Osteoblast (primary cell): ENCODE measurements at places on chromosomes 4 and X. TPM values are rescaled to one million over a fixed set of nuclear protein-coding genes. Genes with fewer than 3 reads are reported as not detected.

UGT2B15 gene
- total RNA-seq: not detected in 2 replicates

GRCh38 chr4:48329976-48330375 lies 11.4 kb upstream of the SLAIN2 start:
- peaks cover 29% of the 10 kb centered on the region for H3K4me1 ChIP-seq
- no peaks in the 10 kb centered on the region for H3K36me3 ChIP-seq
- peak overlapping the region; percentile 96 for H3K27ac ChIP-seq
- DNase-seq: peak; percentile 67
- no peak overlapping the region for H3K4me3 ChIP-seq

SLC6A14 gene
- total RNA-seq: not detected in 2 replicates

- no peaks in the 10 kb centered on the region for H3K36me3 ChIP-seq
- no peak overlapping the region for H3K27ac ChIP-seq
- no peaks in the 10 kb centered on the region for H3K27me3 ChIP-seq
- no peaks in the 10 kb centered on the region for H3K4me1 ChIP-seq
- no peak overlapping the region for H3K4me3 ChIP-seq
Observed at GRCh38 chr4:100022792-100023222, 72.7 kb upstream of the H2AZ1 start.

UGT2B10 gene
- total RNA-seq: not detected in 2 replicates

- no peaks in the 10 kb centered on the region for H3K36me3 ChIP-seq
- H3K4me1 ChIP-seq: peaks cover 6% of the 10 kb centered on the region
Observed at GRCh38 chr4:54784161-54784671, 126.5 kb downstream of the KIT start.

DSPP gene
- not detected in 2 replicates for total RNA-seq

DNA sequence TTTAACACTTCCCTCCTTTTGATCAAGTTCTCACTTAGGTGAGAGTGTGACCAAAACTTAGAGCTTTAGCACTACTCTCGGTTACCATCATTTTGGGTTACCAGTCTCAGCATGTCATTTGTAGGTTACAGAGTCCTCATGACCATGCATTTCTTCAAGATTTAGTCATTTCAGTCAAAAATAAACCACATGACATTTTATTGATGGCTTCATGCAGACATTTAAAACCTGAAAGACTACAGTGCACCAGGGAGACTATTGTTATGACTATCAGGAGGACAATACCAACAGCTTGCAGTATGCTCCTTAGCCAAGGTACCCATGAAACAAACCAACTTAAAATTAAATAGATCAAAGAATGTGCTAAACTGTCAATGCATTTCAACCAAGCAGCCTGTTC lies 498.1 kb upstream of the FSTL5 start:
- H3K36me3 ChIP-seq: no peaks in the 10 kb centered on the region
- no peak for DNase-seq
- H3K4me1 ChIP-seq: no peaks in the 10 kb centered on the region
- no peak overlapping the region for H3K4me3 ChIP-seq
- H3K27me3 ChIP-seq: no peaks in the 10 kb centered on the region

- DNase-seq: no peak
- no peaks in the 10 kb centered on the region for H3K4me1 ChIP-seq
- H3K4me3 ChIP-seq: no peak overlapping the region
- no peak overlapping the region for H3K27ac ChIP-seq
Observed at GRCh38 chrX:15143050-15143824, 126.6 kb downstream of the ASB9 start.

ADH6 gene
- not detected in 2 replicates for total RNA-seq

GRCh38 chrX:66633541-66633940 lies 5.3 kb downstream of the EDA2R start:
- peaks cover 26% of the 10 kb centered on the region for H3K4me1 ChIP-seq

CT83 gene
- total RNA-seq: not detected in 2 replicates

DNA sequence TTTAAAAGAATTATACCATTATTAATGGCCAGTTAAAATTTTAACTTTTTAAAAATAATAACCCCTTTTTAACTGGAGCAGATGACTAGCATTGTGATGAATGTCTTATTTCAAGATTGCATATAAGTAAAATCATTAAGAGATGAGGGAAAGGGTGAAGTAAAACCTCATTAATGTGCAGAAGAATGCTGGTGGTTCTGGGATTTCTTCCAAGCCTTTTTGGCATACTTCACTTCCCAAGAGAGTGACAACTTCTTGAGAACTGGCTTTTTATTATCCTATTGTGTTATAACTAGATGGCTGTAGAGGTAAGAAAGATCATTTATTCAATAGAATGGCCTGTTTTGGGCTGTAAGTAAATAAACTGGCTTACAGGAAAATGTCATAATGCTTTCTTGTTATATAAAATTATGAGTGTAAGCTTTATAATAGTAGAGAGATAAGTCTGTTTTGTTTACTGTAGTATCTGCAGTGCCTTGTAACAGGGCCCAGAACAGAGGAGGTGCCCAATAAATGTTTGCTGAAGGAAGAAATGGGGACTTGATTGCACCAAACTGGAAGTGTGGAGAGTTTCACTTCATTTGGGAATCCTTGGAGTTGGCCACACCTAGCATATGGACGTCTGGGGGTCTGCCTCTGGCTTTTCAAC lies 242.9 kb upstream of the PITX2 start:
- H3K4me1 ChIP-seq: peaks cover 44% of the 10 kb centered on the region
- H3K4me3 ChIP-seq: no peak overlapping the region
- H3K36me3 ChIP-seq: no peaks in the 10 kb centered on the region
- no peak overlapping the region for H3K27ac ChIP-seq
- DNase-seq: no peak

NAP1L3 gene
- 12.4 and 14.1 TPM in 2 replicates for total RNA-seq

DNA sequence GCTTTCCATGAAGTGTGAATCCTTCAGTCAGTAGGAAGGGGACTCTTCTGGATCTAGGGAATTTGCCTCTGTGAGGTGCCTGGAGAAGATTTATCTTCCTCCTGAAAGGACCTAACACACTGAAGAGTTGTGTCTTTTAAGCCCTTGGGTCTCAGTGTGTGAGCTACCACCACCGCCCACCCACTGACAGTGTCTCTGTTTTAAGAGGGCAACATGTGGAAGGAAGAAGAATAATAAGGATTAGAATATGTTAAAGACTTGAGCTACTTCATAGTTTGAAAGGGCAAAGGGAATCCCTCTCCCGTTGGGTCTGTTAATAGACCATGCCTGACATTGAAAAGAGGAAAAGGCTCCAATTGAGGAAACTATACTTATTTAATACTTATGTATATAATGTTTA lies 64.3 kb upstream of the TLR2 start:
- DNase-seq: peak; percentile 72
- H3K36me3 ChIP-seq: peaks cover 14% of the 10 kb centered on the region
- no peaks in the 10 kb centered on the region for H3K4me1 ChIP-seq
- no peak overlapping the region for H3K4me3 ChIP-seq
- H3K27ac ChIP-seq: no peak overlapping the region
- no peaks in the 10 kb centered on the region for H3K27me3 ChIP-seq

- no peaks in the 10 kb centered on the region for H3K36me3 ChIP-seq
- peaks cover 15% of the 10 kb centered on the region for H3K4me1 ChIP-seq
- peak; percentile 25 for DNase-seq
- H3K27me3 ChIP-seq: no peaks in the 10 kb centered on the region
- H3K4me3 ChIP-seq: no peak overlapping the region
Observed at GRCh38 chrX:101682723-101683122, 23.1 kb upstream of the ARMCX2 start.

- no peaks in the 10 kb centered on the region for H3K27me3 ChIP-seq
- H3K27ac ChIP-seq: no peak overlapping the region
- H3K4me1 ChIP-seq: no peaks in the 10 kb centered on the region
- H3K4me3 ChIP-seq: no peak overlapping the region
- no peaks in the 10 kb centered on the region for H3K36me3 ChIP-seq
Observed at GRCh38 chr4:174717828-174718227, 111.2 kb downstream of the GLRA3 start.

DNA sequence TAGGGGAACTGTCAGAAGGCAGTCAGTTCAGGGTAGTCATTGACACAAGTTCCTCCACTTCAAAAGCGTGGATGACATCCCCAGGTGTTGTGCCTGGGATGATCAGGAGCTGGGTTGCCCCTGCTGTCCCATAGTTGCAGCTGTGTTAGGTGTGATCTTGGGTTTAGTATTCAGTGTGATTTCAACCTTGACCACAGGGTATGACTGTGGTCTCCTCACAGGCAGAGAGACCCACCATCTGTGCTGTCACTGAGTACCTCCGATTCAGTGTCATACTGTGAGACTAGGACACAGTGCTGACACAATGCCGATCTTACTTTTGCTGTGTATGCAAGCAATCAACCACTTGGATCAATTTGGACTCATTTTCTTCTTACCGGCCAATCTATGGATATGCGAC lies 25.2 kb downstream of the FOXR2 start:
- H3K27me3 ChIP-seq: no peaks in the 10 kb centered on the region
- no peaks in the 10 kb centered on the region for H3K4me1 ChIP-seq
- no peak overlapping the region for H3K27ac ChIP-seq
- no peaks in the 10 kb centered on the region for H3K36me3 ChIP-seq
- H3K4me3 ChIP-seq: no peak overlapping the region

DNA sequence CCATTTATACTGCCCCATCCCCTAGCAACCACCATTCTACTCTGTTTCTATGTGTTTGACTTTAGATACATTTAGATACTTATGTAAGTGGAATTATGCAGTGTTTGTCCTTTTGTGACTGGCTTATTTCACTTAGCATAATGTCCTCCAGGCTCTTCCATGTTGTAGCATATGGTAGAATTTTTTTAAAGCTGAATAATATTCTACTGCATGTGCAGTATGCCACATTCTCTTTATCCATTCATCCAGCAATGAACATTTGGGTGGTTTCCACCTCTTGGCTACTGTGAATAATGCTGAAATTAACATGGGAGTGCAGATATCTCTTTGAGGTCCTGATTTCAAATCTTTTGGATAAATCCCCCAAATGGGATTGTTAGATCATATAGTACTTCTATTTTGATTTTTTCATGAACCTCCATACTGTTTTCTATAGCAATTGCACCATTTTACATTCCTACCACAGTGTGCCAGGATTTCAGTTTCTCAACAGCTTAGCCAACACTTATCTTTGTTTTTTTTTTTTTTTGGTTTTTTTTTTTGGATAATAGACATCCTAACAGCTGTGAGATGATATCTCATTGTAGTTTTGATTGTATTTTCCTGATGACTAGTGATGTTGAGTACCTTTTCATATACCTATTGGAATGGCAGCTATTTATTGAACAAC lies 105.9 kb upstream of the LNX1 start:
- no peaks in the 10 kb centered on the region for H3K36me3 ChIP-seq
- H3K4me3 ChIP-seq: no peak overlapping the region
- H3K27ac ChIP-seq: no peak overlapping the region
- no peaks in the 10 kb centered on the region for H3K27me3 ChIP-seq

DNA sequence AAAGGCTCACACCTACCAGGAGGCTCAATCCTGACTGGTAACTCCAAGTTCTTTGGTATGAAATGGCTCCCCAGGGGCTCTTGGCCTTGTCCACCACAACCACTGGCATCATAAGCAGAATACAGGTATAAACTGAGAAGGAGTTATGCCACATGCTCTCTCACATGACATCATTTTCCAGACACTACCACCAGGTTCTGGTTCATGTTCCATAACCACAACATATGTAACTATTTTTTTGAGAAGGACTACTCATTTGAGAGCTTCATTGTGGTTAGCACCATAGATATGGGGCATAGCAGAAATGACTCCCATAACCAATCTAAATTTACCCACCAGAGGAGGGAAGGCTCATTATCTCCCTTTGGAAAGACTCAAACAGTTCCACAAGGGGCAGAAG lies 19.6 kb downstream of the PRDM5 start:
- no peak overlapping the region for H3K27ac ChIP-seq
- no peak overlapping the region for H3K4me3 ChIP-seq
- DNase-seq: no peak
- peaks cover 7% of the 10 kb centered on the region for H3K36me3 ChIP-seq
- no peaks in the 10 kb centered on the region for H3K4me1 ChIP-seq
- H3K27me3 ChIP-seq: no peaks in the 10 kb centered on the region

REPS2 gene
- 0.59 and 0.72 TPM in 2 replicates for total RNA-seq

DNA sequence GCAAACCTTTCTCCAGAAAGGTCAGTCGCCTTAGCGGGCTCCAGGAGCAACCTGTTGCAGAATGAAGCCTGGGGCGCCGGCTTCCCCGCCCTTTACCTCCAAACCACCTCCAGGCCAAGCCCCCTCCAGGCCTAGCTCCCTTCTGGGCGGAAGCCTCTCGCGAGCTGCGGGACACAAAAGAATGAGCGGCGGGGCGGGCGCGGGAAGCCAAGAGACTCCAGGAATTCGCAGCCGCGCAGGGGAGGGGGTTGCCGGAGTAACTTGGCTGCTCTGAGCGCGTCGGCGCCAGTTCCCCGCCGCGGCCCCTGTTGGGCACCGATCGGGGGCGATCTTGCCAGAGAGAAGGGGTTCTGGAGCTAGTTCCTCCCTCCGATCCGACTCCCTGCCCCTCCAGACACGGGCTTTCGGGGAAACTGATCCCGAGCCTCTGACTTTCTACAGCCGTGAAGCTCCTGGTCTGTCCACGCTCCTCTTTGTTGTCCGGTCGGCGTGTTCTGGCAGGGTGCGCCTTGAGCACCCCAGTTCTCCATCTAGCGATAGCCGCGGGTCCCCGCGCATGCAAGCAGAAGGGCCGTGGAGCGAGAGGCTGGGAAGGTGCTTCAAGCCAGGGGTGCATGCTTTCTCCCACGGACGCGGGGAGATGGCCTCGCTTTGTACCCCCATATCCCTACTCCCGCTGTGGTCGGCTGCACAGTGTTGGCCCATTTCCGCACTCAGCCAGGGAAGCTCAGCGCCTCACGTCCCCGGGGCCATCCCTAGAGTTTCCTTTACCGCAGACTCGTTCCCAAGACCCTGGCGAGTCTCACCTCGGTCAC lies 1.2 kb downstream of the PROM1 start:
- H3K4me3 ChIP-seq: no peak overlapping the region
- no peaks in the 10 kb centered on the region for H3K4me1 ChIP-seq
- peak; percentile 53 for DNase-seq
- no peaks in the 10 kb centered on the region for H3K36me3 ChIP-seq
- H3K27me3 ChIP-seq: peaks cover 71% of the 10 kb centered on the region
- H3K27ac ChIP-seq: no peak overlapping the region

FAM241A gene
- total RNA-seq: 2.1 and 2.2 TPM in 2 replicates

- H3K4me1 ChIP-seq: no peaks in the 10 kb centered on the region
- no peaks in the 10 kb centered on the region for H3K27me3 ChIP-seq
- no peak overlapping the region for H3K27ac ChIP-seq
- no peak for DNase-seq
Observed at GRCh38 chr4:169593050-169593560, 19.3 kb downstream of the NEK1 start.

PITX2 gene
- 0.36 and 0.59 TPM in 2 replicates for total RNA-seq

GRCh38 chrX:108091878-108092291 lies 307 bp downstream of the ATG4A start:
- H3K27me3 ChIP-seq: peaks cover 2% of the 10 kb centered on the region
- H3K4me3 ChIP-seq: peak overlapping the region; percentile 72
- no peak for DNase-seq
- H3K36me3 ChIP-seq: peaks cover 2% of the 10 kb centered on the region
- H3K4me1 ChIP-seq: no peaks in the 10 kb centered on the region

RS1 gene
- not detected in 2 replicates for total RNA-seq

AR gene
- total RNA-seq: 4.1 and 4.7 TPM in 2 replicates

MAGEC2 gene
- total RNA-seq: not detected in 2 replicates

- H3K4me3 ChIP-seq: no peak overlapping the region
- H3K27me3 ChIP-seq: peaks cover 13% of the 10 kb centered on the region
- no peaks in the 10 kb centered on the region for H3K36me3 ChIP-seq
- DNase-seq: no peak
- H3K27ac ChIP-seq: no peak overlapping the region
Observed at GRCh38 chrX:132613801-132614200, 125.0 kb upstream of the MBNL3 start.
